ENCODE measurements at places on chromosomes 11 and 22.
A peak's percentile ranks its signal among the peaks of the same experiment; 100 is the strongest.

GRCh38 chr11:57649826-57650738 is at the start of gene YPEL4:
Gene YPEL4 (minus strand): TSS chr11:57649912. CDS start chr11:57647107, 2,805 bp downstream.
- peak; percentile 66 for DNase-seq

GRCh38 chr11:79113054-79113690 is 327.7 kb downstream of the TENM4 start:
- no peak for DNase-seq

DNA sequence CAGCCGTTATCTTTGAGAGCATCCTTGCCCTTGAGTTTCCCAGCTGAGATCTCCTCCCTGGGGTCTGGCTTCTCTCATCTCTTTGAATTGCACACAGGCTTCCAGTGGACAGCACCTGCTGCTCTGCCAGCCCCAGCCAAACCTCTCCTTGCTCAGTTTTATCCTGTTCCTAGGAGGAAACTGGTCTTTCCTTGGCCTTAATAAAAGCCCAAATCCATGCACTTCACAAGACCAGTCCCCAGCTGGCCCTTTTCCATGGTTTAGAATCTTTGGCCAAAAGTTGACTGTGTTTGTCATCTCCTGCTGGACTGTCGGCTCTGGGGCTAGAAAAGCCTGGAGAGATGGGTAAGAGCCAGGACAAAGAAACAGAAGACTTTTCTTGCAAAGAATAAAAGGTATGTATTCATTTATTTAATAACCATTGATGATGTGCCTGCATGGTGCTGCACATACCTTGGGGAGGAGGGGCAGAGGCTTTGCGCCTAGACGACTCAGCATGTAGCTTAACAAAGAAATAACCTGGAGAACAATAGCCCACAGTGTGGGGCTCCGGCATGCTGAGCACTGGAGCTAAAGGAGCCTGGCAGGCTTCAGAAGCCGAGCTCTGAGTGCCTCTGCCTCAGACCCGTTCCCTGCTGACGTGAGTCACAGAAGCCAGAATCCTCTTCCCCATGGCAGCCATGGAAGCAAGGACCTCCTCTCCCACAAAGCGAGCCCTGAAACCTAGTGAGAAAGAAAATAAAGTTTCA is 319.3 kb upstream of the B3GAT1 start:
- DNase-seq = no peak

DNA sequence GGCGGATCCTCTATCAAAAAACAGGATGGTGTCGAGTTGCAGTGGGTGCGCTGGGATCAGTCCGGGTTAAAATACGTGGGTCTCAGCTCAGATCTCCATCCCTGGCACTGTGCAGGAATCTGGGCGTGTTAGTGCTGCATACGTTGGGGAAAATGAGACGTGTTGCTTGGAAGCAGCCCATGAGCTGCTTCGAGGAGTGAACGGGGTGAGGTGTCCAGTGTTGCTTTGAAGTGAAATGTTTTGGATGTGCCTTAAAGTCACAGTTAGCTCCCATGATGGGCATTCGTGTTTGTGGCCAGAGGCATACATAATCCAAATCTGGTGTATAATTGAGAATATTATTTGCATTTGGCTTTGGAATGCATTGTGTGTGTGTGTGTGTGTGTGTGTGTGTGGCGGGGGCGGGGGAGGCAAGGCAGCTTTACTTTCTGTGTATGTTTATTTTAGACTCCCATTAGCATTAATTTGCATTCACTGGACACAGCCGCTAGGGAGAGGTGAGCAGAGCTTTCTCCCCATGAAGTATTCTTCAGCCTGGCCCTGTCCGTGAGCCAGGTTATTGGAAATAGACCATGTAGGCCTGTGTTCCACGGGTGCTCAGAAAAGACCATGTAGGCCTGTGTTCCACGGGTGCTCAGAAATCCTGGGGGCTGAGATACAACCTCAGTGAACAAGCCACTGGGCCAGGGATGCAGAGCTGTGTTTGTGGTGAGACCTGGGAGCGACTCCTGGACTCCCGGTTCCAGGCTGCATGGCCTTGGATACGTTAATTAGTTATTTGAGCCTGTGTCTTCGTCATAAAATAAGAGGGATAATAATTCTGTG is 134.6 kb downstream of the ST3GAL4 start:
- no peak for DNase-seq

- no peak for DNase-seq
Observed at GRCh38 chr11:46075168-46075567, 46.1 kb downstream of the PHF21A start.
